GM04504 (cell line): ENCODE measurements at places on chromosomes 1 and 21.

GRCh38 chr1:63870152-63870551 lies 96.3 kb downstream of the ROR1 start:
- no peak for DNase-seq

DNA sequence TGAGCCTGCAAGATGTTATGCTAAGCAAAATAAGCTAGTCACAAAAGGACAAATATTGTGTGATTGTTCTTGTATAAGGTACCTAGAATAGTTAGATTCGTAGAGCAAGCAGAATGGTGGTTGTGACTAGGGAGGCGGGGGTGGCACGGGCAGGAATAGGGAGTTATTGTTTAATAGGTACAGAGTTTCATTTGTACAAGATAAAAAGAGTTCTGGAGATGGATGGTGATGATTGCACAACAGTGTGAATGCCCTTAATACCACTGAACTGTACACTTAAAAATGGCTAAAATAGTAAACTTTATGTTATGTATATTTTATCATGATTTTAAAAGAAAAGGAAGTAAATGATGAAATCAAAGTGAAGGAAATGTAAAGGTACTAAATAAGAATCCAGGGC lies 20.6 kb downstream of the LRRC42 start:
- DNase-seq = no peak

GRCh38 chr1:43271186-43272118 lies 1.7 kb downstream of the TMEM125 start:
- no peak for DNase-seq

DNA sequence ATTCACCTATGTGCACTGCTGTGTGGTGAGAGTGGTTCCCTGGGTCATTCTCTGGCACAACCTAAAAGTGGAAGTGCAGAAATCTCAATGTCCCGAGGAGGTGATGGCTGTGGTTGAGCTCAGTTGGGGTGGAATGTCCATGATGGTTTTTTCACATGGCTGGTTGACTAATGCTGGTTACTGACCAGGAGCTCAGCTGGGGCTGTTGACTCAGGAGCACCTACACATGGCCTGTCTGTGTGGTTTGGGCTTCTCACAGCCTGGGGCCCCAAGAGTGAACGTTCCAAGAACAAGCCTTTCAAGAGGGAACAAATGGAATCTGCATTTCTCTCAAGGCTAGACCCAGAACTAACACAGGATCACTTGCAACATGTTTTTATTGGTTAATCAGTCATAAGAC lies 6.4 kb upstream of the KANK4 start:
- DNase-seq = peak; percentile 86

- DNase-seq = peak; percentile 94
Observed at GRCh38 chr1:14486401-14487201, 111.9 kb upstream of the KAZN start.

- DNase-seq = no peak
Observed at GRCh38 chr1:164622068-164622845, 63.3 kb downstream of the PBX1 start.

DNA sequence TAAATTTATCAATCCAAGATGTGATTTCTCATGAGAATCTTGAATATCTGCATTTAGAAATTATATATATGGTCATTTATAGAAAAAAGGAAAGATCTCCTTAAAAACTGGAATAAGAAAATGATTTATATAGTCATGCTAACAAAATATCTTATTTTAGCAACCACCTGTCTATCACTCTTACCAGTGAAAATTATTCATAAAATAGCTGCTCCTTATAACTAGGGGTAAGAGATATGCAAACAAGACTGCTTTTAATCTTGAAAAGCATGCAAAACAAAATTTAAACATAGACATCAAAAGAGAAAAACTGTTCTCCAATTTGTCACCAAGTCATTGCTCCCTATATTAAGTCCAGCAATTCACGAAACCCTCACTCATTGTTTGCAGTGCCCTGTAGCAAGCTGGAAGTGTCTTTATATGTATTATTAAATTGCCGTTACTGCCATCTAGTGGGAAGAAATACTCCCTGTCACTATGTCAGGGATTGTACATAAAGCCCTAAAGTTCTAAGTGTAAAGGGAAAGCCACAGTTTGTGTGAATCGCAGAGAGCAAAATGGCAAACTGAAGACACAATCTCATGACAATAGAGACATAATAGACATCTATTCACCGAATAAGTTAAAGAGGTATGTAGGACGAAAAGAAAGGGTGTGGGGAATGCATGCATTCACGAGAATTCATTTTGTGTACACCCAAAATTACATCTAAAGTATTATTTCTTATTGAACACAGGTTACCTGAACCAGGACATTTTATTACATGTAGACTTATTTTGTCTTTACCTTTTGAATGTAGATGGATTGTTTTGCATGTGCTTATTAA lies 600.5 kb downstream of the USP25 start:
- DNase-seq = peak; percentile 33

- no peak for DNase-seq
Observed at GRCh38 chr1:93143769-93144168, 36.4 kb downstream of the TMED5 start.

- DNase-seq = no peak
Observed at GRCh38 chr1:37323486-37324377, 150.6 kb upstream of the ZC3H12A start.

DNA sequence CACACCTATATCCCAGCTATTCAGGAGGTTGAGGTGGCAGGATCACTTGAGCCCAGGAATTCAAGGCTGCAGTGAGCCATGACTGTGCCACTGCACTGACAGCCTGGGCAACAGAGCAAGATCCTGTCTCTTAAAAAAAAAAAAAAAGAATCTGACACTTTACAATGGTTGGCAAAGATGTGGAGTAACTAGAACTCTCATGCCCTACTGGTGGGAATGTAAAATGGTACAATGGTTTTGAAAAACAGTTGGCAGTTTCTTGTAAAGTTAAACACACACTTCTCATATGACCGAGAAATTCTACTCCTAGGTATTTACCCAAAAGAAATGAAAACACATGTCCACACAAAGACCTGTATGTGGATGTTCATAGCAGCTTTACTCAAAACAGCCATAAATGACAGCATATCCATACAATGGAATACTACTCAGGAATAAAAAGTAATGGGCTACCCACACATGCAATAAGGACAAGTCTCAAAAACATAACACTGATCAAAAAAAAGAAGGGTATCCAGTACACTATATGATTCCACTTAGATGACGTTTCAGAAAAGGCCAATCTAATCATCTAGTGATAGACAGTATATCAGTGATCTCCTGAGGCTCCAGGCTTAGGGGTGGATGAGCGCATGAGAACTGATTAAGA lies 58.1 kb downstream of the HLCS start:
- no peak for DNase-seq

DNA sequence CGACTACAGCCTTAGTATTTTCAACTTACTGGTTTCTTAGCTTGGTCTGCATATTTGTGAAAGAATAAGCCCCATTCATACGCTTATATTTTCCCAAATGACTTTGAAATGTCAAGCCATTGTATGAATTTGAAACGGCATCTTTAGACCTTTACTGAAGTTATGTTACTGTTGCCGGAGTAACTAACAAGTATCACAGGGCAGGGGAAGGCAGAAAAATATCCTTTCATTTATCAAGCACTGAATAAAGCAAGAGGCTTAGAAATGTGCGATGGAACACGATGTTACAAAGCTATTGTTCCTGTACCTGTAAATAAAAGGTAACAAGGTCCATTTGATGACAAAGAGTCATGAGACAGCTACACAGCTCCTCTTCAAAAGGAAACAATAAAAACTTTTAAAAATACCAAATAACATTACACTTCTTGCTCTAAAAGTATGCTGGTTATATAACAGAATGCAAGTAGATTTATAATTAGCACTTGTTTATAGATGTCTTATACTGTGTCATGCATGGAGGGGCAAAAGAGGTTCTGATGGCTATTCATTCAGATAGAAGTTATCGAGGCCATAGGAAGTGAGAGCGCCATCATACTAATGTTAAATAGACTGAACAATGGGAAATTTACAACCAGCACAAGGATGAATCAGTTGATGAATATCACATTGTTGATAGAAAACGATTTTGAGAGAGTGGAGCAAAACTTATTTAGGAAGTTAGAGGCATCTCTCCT lies 322.6 kb downstream of the RGS7 start:
- DNase-seq = no peak

DNA sequence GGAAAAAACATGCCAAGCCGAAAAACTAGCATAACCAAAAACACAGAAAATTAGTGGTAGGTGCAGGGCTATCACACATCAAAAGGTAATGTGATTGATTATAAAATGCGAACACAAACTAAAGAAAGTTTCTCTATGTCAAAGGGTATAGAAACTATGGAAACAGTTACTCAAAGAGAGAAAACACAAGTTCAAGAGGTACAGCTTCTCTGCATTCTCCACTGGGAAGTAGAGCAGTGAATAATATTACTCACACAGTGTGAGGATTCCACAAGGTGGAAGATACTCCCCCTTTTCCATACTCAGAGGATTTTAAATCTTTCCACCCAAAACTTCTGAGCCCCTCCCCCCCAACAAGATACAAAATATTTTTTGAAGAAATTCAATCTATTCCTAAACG lies 18.6 kb downstream of the AKT3 start:
- DNase-seq = no peak

DNA sequence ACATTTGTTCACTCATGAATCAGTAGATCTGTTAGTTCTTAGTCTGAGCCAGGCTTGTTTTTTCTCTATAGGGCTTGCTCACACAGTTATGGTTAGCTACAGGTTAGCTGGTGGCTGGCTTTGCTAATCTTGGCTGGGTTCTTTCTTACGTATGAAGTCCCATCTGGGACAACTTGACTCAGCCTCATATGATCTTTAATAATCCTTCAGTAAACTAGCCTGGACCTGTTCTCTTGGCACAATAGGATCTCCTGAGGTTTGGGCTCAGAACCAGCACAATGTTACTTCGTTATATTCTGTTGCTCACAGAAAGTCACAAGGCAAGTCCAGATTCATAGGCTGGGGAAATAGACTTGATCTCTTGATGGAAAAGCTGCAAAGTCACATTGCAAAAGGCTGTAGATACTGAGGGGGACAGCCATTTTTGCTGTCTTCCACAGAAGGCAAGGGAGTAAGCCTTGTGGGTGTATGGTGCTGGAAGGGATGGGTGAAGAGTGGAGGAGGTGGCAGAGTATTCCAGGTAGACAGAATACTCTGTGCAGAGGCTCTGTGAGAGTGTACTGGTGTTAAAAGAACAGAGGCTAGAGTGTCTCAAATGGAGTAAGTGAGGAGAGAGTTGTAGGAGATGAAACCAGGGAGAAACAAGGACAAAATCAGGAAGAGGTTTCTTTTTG lies 24.4 kb downstream of the EFCAB7 start:
- DNase-seq = no peak

DNA sequence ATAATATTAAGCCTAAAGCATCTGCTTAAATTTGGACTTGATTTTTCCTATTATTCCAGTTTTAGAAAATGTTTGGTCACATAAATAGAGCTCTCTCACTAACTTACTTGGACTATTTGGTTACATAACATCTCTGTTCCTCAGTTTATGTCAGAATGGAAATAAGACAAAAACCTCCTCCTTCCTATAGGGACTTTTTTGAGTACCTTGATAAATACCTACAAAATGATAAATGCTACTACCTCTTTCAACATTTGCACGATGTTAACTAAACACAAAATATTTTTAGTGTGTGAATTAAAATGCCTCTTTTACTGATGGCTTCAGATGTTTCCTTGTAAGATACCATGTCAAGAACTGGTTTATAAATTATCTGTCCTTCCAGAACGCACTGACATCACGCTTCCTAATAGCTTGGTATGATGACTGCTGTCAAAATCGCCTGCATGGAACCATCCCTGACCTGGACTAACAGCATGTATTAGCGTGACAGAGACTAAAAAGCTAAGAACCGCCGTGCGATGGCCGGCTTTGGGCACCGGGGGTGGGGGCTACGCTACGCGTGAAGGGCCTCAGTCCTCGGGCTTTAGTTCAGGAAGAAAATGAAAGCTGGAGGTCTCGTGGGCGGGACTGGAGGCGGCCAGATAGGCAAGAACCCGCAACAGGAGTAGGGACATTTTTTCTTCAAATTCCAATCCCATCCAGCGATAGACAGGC lies 133.2 kb upstream of the BARHL2 start:
- DNase-seq = no peak

GRCh38 chr1:66968574-66968973 lies 43.8 kb downstream of the MIER1 start:
- DNase-seq = no peak

DNA sequence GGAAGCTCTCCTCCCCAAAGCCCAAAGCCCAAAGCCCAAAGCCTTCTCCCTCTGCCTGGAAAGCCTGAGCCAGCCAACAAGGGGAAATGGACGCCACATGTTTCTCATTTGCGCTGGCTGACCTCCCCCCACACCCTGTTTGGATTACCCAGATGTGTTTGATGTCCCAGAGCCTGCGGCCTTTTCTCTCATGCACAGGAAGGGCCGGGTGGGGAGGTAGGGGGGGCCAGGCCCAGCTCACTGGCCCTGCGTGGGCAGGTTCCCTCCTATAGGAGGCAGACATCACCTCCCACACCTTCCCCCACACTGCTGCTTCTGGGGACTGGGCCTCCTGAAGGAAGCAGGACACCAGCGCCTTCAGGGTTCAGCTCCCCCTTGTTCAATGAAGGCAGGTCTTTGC lies 116.3 kb downstream of the NAV1 start:
- peak; percentile 89 for DNase-seq

- no peak for DNase-seq
Observed at GRCh38 chr1:245677461-245678240, 522.9 kb downstream of the KIF26B start.

DNA sequence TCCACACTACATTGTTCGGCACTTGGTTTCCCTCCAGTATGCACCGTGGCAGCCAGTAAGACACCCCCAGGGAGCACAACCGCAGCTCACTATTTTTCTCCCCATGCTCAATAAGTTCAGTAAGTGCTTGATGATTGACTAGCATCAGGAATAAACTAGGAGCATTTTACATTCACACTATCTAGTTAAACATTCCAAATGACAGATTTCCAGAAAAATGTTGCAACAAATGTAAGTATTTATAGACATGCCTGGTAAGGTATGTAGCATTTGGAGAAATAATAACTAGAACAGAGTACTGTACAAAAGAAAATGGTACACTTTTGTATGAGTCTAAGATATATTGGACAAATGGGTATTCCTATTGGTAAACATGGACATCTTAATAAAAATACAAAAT lies 92.9 kb downstream of the SLC45A1 start:
- no peak for DNase-seq

DNA sequence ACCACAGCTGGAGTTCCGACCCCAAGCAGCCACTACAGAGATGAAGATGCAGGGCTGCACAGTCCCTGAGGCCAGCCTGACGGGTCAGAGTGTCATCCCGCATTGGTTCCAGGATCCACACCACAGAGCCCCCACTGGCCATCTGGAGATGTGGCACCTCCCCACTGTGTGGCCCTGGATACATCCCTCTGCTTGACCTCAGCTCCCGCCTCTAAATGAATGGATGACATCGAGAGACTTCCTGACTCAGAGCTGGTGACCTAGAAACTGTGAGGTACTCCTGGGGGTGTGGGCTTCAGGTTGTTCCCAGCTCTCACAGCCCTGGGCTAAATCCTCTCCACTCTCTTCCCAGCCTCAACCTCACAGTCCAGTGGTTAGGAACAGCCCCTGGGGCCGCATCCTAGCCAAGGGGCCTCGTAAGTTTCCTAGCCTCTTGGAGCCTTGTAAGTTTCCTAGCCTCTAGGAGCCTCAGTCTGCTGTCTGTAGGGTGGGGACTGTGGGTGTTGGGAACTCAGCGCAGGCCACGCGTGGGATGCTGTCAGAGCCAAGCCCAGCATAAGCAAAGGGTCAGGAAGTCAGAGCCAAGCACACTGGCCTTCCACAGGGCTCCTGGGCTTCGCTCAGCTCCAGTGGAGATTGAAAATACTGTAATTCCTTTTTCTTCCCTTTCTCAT lies 87.5 kb upstream of the RUNX3 start:
- DNase-seq = no peak

- DNase-seq = no peak
Observed at GRCh38 chr1:83090195-83090594, 908.7 kb downstream of the TTLL7 start.

- DNase-seq = peak; percentile 87
Observed at GRCh38 chr1:173122958-173123852, 72.5 kb upstream of the TNFSF18 start.
